ENCODE measurements at places on chromosomes 11 and 22. TPM values are rescaled to one million over a fixed set of nuclear protein-coding genes. Genes with fewer than 3 reads are reported as not detected.

GRCh38 chr11:85027346-85027745, 599.8 kb downstream of the DLG2 start:
- DNase-seq: no peak

DNA sequence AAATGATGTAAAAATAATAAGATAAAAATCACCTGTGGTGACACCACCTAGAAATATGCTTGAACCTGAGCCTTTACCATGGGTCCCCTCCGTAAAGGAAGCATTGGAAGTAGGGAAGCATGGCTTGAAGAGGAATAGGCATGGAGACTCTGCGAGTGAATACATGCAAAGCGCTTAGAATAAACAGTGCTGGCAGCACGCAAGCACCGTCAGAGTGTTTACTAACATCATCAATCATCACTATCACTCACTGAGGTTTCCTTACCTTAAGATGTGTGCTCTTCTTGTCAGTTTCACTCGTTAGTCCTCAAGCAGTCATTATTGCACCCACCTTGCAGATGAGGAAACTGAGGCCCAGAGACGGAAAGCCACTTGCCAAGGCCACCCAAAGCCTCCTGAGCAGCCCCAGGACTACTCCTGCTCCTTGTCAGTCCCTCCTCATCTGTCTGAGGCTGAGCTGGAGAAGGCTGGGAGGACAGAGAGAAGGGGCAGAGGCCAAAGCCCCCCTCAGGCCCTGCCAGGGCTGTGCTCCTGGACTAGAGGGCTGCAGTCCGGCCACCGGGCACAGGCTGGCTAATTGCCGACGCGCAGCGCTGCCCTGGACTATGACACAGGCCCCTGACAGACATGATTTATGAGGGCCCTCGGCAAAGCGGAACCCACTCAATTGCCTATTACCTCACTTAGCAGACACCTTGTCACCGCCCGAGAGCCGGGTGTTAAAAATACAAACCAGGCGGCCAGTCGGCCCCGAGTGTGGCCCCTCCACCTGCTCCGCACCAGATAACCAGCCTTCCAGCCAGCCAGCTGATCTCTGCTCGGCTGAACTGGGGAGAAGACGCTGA, 168.9 kb downstream of the MN1 start:
- peak; percentile 80 for DNase-seq

- no peak for DNase-seq
Measured at GRCh38 chr22:48297296-48297695, 1530.4 kb downstream of the BRD1 start.

DNA sequence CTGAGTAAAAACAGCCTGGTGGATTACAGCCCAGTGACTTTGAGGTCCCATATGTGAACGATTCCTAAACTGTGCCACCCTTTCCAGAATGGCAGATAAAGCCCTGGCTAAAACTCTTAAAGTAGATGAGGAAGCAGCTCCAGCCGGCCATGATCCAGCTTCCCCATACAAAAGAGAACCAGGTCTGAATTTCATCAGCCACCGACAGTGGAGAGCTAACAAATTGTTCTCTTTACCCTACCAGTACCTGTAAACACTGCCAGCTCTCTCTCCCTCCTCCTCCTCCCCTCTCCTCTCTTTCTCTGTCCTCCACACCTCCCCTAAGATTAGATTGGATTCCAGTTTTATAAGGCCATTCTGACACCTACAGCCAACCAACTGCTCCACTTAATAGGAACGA, 176.9 kb downstream of the DSCAML1 start:
- no peak for DNase-seq

DNA sequence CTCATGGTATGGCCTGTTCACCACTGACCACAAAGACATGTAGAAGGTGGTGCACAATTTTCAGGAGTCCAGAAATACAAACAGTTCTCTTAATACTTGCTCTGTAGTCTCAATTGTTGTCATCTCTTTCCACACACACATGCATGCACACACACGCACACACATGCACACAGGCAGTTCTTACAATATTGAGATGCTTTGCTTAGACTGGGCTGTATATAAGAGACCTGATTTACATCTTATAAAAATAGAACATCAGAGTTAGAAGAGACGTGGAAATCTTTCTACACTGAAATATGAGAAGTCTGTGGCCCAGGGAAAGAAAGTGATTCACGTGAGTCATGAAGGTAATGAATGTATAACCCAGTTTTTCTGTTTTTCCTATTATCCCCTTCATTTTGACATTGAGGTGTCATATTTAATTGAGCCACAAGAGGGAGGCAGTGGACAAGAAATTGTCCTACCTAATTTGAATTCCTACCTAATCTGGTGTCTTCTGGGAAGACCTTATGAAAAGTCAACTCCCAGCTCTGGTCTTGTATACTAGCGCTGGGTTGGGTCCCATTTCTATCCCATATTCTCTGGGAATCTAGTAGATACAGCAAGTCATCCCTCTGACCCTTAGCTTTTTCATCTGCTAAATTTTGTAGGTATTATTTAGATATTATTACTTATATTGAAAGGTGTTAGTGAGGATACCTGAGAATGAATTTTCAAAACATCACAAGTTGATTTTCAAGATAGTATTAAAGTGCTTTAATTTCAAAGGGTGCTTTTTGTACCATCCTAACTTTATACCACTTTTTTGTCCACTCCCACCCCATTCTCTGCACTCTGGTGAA, 14.9 kb upstream of the MS4A4A start:
- peak; percentile 11 for DNase-seq

GRCh38 chr22:32777987-32778386, 23.5 kb upstream of the TIMP3 start:
- DNase-seq: no peak

- DNase-seq: no peak
Measured at GRCh38 chr11:18776324-18776723, 15.3 kb downstream of the PTPN5 start.

PNPLA3 gene
- total RNA-seq: not detected

TBX10 gene
- 0.44 TPM for total RNA-seq

OTOG gene
- total RNA-seq: not detected

Measured in heart right ventricle (tissue), 16 donors.